ENCODE measurements at places on chromosomes 7 and 10.

DNA sequence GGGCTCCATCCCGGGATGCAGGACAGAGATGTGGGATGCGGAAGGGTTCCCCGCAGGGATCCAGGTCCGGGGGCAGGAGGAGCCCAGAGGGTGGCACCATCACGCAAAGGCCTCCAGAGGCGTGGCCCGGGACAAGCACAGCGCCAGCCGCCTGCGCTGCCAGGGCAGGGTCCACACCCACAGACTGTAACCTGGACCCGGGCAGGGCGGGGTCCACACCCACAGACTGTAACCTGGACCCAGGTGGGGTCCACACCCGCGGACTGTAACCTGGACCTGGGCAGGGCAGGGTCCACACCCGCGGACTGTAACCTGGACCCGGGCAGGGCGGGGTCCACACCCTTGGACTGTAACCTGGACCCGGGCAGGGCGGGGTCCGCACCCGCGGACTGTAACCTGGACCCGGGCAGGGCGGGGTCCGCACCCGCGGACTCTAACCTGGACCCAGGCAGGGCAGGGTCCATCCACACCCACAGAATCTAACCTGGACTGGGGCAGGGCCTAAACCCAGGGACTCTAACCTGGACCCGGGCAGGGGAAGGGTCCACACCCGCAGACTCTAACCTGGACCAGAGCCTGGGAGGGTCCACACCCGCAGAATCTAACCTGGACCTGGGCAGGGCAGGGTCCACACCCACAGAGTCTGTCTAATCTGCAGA, 37.5 kb upstream of the SUN1 start:
- no peak for DNase-seq

DNA sequence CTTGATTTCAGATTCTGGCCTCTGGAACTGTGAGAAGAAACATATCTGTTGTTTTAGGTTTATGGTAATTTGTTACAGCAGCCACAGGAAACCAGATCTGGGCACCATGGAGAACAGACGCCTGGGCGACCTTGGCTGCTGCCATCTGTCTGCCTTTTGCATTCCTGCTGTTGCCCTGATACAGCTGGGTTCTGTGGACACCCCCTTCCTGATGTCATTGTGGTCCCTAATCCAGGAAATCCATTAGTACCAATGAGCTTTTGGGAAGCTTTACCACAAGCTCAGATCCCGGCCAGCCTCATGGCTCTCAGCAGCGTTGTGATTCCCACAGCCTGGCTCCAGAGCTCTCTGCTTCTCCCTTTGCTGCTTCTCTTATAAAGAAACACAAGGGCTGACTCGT, 174.2 kb upstream of the NPS start:
- DNase-seq, result no peak

GRCh38 chr7:94042381-94042780, 38.2 kb upstream of the BET1 start:
- no peak for DNase-seq

GRCh38 chr7:28512668-28513440, 100.5 kb downstream of the CREB5 start:
- no peak for DNase-seq

DNA sequence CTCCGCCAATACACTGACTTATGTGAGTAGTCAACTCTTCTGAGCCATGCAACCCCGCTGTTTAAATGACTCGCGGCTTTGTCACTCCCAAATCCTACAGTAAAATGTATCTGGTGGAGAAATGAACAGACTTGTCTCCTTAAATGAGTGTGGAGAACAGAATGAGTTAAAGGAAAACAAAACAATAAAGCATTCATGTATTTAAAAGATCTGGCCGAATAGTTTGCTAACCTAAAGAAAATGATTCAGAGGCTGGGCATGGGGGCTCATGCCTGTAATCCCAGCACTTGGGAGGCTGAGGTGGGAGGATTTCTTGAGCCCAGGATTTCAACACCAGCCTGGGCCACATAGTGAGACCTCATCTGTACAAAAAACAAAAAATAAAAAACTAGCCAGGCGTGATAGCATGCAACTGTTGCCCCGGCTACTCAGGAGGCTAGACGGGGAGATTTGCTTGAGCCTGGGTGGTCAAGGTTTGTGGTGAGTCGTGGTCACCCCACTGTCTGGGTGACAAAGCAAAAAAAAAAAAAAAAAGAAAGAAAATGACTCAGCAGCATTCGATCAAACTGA, 86.5 kb upstream of the PFKP start:
- DNase-seq, result no peak

GRCh38 chr10:28505359-28505959, 27.5 kb upstream of the WAC start:
- DNase-seq, result no peak

- no peak for DNase-seq
These were observed 63.4 kb downstream of the RNF32 start for GRCh38 chr7:156703773-156704482.

- peak; percentile 44 for DNase-seq
These were observed 49.1 kb downstream of the APBB1IP start for GRCh38 chr10:26486990-26487850.

DNA sequence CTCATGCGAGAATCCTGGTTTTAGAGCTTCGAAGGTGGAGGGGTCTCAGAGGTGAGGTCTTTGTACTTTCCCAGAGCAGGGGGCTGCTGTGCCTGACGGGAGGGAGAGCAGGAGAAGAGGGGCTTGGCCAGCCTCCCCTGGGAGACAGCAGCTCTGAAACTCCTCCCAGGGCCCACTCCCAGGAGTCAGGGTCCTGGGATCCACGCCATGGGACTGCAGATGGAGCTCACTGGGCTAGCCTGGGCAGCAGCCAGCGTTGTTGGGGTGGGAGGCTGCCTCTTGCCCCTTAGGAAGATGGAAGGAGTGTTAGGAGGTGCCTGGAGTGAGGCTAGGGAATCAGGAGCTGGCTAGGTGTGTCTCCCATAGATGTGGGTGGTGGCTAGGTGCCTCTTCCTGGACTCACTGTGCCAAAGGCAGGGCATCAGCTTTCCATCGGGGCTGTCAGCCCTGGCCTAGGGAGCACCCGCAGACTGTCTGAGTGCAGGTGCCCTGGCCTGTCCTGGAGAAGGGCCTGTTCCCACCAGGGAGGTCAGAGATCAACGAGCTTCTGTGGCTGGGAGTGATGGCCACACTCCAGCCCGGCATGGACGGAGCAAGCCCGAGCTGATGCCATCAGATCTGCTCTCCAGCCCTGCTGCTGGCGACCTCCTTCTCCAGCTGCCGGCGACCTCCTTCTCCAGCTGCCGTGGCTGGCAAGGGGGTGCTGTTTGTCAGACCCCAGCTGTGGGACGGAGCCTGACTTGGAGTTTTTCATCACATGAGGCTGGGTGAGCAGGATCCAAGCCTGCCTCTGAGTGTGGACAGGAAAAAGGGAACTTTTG, 111.3 kb downstream of the PTPN20 start:
- DNase-seq, result no peak

DNA sequence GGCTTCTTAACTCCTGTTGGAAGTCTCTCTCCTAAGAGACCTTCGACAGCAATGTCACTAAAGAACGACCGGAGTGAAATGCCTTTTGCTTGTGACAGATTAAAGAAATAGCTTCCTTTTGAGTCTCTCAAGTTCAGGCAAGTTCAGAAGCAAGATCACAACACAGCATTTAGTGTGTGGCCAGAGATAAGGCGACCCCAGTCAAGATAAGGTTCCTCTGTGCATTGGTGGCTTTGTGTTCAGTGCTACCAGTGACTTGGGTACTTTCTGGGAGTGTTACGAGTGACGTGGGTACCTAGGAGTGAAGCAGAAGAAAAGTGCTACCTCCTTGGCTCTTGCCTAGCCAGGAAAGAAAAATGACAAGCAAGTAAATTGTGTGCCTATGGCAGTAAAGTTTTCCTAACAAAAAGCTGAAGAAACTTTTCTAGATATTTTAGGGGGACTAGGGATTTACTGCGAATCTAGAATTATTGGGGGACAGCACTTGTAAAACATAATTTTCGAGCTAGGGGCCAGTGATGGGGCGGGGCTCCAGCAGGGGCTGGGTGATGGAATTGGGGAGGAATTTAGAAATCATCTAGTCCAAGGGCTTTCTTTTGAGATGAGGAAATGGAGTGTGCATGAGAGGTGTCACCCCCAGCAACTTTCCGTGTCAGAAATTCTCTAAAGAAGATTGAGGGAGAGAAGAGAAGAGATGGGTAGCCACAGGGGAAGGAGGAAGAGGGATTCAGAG, 191.9 kb upstream of the LYZL2 start:
- DNase-seq, result no peak

Measured in stimulated activated CD4-positive, alpha-beta T cell treated with anti-CD3 and anti-CD28 coated beads, Interleukin-1b, Interleukin-23, amount 100 ng/mL, for 1 hour (primary cell).